ENCODE measurements at places on chromosomes 1 and 21.

GRCh38 chr1:40593449-40594186 is 62.2 kb downstream of the ZNF684 start:
- DNase-seq = no peak

DNA sequence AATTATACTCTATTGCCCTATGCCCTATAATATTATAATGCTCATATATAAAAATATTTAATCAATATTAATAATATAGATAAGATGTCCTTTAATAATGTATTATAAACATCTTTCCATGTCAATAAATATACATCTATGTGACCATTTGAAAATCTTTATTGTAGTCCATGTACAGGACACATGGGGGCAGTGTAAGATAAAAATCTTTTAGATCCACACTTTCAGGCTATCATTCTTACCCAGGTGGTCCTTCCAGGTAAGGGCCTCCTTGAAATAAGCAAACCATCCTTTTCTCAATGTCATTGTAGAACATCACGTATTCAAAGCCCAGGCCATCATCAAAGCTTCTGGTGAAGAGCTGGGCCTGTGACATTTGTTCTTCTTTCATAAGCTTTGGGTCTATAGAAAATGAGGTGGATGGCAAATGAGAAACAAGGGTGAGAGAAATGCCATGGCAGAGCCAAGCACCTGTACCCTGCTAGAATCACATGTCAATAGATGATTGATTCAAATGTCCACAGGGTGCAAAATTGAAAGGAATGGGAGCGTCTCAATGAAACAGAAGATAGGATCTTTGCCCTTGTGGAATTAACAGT is 20.2 kb downstream of the THEM4 start:
- no peak for DNase-seq

GRCh38 chr1:58312461-58312860 is 234.1 kb downstream of the OMA1 start:
- DNase-seq = no peak

DNA sequence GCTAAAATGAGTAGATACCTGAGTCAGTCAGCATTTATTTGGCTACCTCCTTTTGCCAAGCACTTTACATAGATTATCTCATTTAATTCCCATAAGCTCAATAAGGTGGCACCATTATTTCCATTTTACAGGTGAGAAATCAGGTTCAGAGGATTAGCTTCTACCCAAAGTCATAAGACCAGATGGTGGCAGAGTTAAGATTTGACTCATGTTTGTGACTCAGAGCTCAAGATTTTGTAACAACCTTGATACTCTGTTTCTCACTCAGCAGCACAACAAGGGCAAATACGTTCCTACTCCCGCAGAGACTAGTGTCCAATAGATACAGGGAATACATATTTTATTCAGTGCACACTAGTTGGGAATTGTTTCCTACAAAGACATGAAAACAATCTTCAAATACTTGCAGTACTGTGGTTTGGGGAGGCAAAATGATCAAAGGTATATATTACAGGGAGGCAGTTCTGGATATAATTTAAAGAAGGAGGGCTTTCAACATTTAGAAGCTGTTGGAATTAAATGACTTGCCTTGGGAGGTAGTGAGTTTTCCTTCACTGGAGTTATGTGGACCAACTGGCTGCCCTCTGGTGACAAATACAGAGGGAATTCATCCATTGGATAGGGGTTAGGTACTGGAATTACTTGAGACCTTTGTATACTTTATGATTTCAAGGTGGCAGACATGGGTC is 3.6 kb downstream of the LEPR start:
- peak; percentile 88 for DNase-seq

DNA sequence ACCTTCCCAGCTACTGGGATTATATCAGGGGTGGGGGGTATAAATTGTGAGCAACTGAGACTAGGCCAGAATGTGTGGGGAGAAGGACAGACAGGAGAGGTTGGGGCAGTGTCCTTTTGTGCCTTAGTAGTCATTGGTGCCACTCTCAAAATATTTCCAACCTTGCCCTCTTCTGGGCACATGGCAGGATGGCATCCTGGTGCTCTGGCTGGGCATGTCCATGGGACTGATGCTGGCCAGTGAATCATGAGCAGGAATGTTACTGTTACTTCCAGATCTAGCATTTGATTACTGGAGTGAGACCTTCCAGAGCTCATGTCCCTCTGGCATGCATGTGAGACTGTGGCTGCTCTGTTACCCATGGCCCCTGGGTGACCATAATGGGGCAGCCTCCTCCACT is 151.2 kb downstream of the MATN1 start:
- peak; percentile 44 for DNase-seq

GRCh38 chr1:182718311-182718710 is 33.9 kb upstream of the RGS8 start:
- DNase-seq = no peak

- DNase-seq = no peak
These were observed 29.4 kb downstream of the NMNAT2 start for GRCh38 chr1:183388735-183389134.

DNA sequence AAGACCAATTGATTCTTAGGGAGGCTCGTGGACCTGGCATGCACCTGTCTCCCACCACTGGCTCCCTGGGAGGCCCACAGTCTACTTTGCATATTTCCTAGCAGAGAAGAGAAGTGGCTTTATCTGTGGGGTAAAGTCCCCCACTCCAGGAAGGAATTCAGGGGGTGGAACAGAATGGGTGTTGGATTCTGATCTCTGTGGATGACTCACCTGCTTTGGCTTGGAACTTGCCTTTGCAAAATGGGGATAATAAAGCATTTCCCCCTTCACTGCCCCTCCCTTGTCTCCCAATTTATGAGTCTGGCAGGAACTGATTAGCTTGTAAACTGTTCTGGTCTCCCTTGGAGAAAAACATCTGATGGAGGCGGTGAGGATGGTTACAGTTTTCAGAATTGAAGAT is 21.2 kb upstream of the OTUD3 start:
- no peak for DNase-seq

DNA sequence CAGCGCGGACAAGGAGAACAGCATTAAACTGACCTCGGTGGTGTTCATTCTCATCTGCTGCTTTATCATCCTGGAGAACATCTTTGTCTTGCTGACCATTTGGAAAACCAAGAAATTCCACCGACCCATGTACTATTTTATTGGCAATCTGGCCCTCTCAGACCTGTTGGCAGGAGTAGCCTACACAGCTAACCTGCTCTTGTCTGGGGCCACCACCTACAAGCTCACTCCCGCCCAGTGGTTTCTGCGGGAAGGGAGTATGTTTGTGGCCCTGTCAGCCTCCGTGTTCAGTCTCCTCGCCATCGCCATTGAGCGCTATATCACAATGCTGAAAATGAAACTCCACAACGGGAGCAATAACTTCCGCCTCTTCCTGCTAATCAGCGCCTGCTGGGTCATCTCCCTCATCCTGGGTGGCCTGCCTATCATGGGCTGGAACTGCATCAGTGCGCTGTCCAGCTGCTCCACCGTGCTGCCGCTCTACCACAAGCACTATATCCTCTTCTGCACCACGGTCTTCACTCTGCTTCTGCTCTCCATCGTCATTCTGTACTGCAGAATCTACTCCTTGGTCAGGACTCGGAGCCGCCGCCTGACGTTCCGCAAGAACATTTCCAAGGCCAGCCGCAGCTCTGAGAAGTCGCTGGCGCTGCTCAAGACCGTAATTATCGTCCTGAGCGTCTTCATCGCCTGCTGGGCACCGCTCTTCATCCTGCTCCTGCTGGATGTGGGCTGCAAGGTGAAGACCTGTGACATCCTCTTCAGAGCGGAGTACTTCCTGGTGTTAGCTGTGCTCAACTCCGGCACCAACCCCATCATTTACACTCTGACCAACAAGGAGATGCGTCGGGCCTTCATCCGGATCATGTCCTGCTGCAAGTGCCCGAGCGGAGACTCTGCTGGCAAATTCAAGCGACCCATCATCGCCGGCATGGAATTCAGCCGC is 2.5 kb downstream of the S1PR1 start:
- DNase-seq = no peak

DNA sequence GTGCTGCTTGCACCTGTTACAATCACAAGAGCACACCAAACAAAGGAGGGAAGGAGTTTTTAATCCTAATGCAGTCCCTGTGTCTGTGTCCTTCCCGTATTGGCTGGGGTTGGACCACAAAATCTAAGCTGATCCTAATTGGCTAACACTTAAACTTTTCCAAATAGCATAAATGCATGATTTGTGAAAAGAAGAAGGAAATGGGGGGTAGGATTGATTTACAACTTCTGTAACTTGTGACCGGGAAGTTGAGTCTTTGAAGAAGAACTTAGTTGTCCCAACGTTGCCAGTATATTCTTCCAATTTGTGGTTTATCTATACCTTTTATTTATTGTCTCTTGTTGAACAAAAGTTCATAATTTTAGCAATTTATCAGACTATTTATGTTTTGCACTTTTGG is 11.8 kb upstream of the IPP start:
- DNase-seq = no peak

DNA sequence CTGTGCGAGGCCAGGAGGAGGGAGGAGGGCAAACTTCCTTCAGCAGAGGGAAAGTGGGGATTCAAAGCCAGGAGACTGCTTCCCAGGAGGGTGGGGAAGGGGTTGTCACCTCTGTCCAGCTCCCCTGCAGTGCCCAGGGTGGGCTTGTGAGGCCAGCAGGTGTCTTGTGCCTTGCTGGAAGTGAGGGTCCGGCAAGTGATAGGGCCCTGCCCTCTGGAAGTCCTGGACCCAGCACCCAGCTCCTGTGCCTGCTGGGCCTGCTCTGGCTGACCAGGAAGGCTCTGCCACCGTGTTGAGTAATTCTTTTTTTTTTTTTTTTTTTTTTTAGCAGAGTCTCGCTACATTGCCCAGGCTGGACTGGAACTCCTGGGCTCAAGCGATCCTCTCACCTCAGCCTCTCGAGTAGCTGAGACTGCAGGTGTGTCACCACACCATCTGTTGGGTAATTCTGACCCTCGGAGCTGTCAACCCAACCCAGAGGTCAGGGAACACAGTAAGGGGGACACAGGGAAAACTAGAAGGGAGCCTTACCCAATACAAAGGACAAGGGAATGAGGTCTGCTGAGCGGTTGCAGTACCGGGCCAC is 1.0 kb downstream of the BEST4 start:
- DNase-seq = no peak

- DNase-seq = peak; percentile 23
These were observed 153.1 kb downstream of the PSMG1 start for GRCh38 chr21:39029900-39030884.

DNA sequence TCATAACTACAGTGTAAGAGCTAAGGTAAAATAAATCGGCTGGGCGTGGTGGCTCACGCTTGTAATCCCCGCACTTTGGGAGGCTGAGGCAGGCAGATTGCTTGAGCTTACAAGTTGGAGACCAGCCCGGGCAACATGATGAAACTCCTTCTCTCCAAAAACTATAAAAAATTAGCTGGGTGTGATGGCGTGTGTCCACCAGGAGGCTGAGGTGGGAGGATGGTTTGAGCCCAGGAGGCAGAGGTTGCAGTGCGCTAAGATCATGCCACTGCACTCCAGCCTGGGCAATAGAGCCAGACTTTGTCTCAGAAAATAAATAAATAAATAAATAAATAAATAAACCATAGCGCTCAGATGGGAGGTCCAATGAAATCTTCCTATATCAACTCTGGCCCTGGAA is 16.7 kb upstream of the FAM110D start:
- no peak for DNase-seq

DNA sequence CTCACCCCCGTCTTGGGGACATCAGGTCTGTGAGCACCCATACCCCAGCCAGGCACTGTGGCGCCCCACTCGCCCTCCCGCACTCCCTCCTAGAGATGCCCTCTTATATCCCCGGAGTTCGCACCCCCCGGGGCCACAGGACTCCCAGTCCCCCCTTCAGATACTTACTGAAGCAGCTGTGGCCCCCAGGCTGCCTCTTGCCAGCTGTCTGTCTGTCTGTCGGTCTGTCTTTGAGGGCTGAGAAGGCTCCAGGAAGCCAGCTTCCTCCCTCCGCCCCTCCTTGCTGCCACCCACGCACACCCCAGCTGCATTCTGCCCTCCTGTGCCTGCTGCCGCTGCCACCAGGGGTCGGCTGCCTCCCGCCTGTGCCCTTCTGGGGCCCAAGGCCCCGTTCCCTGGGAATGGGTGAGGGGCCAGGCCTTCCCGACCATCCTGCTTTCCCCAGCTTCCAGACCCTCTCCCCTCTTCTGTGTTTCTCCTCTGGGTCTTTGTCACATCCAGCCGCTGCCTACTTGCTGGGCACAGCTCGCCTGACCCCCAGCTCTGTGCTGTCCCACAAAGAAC is at the start of gene PTPN7:
Gene PTPN7, minus strand, starts transcription at position 226 of the 564 bp plus-strand sequence. CDS start 1,200 bp downstream, outside the sequence.
- DNase-seq = no peak

GRCh38 chr1:148264374-148265276 is 112.5 kb upstream of the NBPF11 start:
- no peak for DNase-seq

- DNase-seq = peak; percentile 38
These were observed 11.0 kb upstream of the LMX1A start for GRCh38 chr1:165367375-165367993.

- DNase-seq = peak; percentile 31
These were observed 3.5 kb downstream of the GCLM start for GRCh38 chr1:93905734-93906133.

GRCh38 chr1:234478152-234478480 is 863 bp downstream of the TARBP1 start:
- DNase-seq = peak; percentile 12

- no peak for DNase-seq
These were observed 13.6 kb downstream of the PCNX2 start for GRCh38 chr1:233281711-233282581.

GRCh38 chr1:2310332-2311183 is 80.8 kb downstream of the MORN1 start:
- DNase-seq = no peak

- DNase-seq = no peak
These were observed 101.7 kb upstream of the FGGY start for GRCh38 chr1:59195151-59195550.

GRCh38 chr21:31283025-31283424 is 61.0 kb downstream of the TIAM1 start:
- DNase-seq = no peak

DNA sequence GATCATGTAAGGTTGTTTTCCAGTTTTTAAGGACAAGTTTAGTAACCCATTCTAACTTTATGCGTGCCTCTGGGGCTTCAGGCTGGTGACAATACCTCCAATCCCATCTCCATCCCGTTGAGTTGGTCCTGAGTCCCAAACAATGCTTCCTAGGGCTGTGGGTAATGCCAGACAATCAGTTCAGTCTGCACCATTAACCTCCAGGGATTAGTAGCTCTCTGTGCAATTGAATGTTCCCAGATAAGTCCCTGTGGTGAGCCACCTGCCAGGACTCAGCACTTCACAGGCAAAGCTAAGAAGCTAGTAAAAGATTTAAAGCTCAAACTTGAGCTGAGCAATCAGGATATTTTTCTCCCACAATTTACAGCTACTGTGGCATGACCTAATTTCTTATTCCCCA is 462.2 kb upstream of the PTBP2 start:
- no peak for DNase-seq

DNA sequence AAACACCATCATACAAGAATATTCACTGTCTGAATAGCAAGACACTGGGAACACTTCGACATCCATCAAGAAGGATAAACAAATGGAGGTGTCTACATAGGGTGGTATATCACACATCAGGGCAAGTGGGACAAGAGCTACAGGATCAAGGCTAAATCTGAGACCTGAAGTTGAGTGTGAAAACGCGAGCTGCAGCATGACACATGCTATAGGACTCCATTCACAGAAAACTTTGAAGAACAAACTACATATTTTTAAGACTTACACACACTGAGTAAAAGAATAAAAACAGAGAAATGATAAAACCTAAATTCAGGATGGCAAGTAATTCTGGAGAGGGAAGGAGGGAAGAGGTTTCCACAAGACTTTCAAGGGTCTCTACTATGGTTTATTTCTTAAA is 2.1 kb downstream of the TTC39A start:
- no peak for DNase-seq

- peak; percentile 81 for DNase-seq
These were observed 202.3 kb downstream of the TNR start for GRCh38 chr1:175540896-175541645.
